ENCODE measurements at places on chromosomes 5 and 9.

- peak; percentile 54 for DNase-seq
Measured at GRCh38 chr5:172123269-172123692, 64.7 kb downstream of the STK10 start.

- no peak for DNase-seq
Measured at GRCh38 chr5:955886-956761, 52.5 kb upstream of the NKD2 start.

DNA sequence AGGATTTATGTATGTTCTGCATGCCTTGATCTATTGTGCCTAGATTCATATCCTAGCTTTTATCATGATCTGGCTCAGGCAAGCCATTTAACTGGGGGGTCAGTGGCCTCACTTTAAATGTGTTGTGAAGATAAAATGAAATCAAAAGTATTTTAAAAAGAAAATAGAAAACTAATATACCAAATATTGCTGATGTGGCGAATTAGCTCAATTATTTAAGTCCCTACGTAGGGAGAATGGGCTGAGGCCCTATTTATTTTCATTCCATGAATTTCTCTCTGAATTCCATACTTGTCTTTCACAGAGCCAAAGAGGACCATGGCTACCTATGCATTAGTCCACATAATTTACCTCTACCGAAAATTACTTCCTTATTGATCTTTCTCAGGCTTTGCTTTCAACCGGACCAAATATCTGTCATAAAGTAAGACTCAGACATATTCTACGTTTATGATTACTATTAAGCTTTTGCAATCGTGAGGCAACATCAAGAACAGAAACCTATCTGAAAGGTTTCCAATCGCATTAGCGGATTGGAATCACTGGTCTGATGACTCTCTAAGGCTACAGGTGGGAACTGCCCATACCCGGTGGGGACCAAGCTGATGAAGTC lies 1.7 kb downstream of the MBLAC2 start:
- DNase-seq = no peak

DNA sequence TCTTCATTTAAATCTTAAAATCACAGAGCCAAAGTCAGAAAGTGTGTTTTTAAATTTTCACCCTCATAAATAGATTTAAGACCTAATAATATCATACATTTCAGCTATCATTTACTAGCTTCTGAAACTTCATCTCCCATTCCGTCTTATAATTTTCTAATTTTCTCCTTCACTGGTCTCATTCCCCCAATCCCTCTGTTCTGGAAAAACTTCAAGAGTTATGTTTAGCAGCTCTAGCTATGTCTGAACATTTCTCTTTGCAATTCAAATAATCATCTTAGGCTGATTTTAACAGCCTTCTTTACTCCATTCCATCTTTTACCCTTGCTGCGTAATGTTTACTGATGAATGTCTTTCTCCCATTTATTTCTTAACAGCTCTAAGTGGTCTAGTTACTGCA lies 192.4 kb downstream of the SLF1 start:
- DNase-seq = no peak

DNA sequence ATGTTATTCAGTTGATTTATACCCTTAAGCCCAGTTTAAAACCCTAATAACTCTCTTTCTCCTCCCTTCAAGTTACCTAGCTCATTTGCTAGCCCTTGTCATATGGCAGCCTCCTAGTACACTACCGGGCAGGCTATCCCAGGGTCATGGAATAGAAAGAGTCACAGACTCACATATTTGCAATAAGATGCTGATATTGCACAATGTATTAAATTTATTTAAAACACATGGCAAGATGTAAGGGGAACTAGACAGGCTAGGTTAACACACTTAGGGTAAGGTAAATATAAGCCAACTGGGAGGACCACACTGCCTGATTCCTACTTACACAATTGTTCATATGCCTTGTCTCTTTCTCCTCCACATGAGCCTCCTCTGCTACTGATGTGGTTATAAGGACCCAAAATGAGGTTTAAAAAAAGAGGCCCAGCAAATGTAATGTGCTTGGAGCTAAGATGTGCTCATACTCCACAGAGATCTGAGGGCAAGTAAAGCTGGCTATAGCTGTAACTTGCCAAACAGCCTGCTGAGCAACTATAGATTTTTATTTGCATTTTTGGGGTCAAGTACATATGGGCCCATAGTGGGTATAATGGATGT lies 130.0 kb downstream of the ENC1 start:
- DNase-seq = no peak

DNA sequence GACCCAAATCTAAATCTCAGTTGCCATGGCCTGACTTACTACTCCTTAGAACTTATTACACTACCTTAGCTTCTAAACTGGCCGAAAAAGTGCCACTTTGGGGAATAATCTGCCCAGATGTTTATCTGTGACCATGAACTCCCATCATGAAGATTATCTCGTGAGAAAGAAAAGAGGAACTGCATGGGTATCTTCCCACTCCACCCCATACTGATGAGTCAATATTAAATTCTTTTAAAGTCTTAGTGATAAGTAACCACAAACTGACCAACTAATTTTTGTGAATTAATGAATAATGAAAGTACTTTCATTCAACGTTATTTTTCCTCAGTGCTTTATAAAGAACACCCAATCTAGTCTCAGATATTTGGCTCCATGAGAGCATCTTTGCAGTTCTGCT lies 493.5 kb downstream of the EBF1 start:
- no peak for DNase-seq

All from GM04503 (cell line).